Nephron progenitor cell (in vitro differentiated cells): ENCODE measurements at places on chromosomes 3 and 15.
A peak's percentile ranks its signal among the peaks of the same experiment; 100 is the strongest.

DNA sequence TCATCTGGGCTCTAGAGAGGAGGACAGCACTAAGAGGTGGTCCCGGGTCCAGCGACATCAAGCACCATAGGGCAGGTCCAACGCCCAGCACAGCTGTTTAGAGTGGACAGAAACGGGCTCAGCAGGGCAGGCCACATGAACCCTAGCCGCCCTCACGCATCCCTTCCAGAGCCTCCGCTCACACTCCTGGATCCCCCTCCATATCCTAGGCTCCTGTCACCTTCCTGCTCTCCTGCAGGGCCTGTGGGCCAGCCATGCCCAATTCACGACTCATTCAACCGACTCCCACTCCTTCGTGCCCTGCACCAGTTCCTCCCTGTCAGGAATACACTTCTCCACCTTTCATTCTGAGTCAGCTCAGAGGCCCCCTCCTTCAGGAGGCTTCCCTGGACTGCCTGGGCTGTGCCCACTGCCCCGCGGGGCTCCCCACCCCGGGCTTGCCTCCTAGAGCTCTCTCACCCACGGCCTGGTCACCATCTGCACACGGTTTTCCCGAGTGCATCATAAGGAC is 90.2 kb downstream of the LINGO1 start:
- DNase-seq = no peak

- no peak for DNase-seq
Measured at GRCh38 chr3:101861212-101861788, 12.0 kb downstream of the NFKBIZ start.

DNA sequence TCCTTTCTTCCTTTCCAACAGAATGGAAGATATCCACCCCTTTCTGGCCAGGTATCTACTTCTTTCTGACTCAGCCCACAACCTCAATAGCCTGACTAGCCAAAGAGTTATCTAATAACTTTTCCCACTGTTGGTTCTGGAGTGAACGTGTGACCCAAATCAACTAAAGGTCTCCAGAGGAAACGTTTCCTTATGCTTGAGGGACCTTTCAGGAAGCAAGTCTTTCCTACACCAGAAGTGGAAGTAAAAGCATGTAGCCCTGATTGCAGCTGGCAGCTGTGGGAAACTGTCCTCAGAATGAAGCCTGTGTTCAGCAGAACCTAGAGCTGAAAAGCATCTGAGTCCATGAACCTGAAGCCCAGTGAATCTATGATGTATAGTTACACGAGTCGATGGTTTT is 34.7 kb upstream of the PHLDB2 start:
- DNase-seq = no peak

DNA sequence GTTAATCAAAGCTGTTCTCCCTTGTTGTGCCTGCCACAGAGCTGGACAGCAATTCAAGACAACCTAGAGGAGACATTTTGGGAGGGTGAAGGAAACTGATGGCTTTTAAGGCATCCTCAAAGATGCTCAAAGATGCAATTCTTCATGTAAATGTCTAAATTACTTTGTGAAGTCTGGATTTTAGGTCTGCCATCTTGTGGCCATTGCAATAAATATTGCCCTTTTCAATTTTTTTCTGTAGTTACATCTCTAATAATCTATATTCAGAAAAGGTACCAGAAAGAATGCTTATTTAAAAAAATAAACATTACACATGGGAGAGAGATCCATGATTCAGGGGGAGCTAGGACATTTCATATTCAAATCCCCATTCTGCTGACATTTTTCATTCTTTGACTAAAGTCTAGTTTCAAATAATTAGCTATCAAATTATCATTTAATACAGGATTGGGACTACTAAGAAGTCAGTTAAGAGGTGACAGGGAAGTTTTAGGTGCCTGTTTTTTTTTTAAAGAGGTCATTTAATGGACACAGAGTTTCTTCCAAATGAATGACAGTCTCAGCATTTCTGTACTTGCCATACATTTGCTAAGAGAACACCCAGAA is 259.8 kb upstream of the WNT5A start:
- DNase-seq = no peak

DNA sequence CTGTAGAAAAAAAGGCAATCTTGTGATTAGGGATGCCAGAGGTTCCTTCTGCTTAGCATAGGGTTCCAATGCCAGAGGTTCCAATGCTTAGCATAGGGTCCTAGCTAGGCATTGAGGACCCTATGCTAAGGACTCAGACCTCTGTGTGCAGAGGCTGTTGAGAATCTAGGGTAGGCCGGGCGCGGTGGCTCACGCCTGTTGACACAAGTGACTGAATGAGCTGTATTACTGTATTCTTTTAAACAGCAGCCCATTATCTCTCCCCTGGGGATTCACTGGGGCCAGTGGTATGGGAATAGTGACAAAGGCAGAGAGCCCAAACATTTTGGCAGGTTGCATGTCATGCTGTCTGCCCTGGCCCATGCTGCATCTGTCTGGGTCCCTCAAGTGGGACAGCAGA is 16.2 kb downstream of the PAK6 start:
- DNase-seq = no peak

GRCh38 chr3:194865615-194866014 is 179.9 kb downstream of the FAM43A start:
- no peak for DNase-seq

DNA sequence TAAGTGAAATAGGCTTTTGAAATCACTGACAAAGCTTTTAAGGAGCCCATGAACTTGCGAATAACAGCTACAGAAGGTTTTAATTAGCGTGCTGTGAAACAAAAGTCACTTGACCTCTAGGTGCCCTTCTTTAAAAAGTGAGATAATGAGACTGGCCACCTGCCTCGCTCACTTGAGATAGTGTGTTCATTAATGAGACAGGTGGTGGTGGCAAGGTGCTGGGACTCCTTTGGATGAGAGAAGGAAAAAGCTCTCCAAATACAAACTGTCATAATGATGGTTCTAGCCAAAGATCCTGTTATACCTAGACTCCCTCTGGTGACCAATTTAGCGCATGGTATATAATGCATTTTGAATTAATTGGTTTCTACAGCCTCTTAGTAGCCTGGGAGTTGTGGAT is 22.7 kb upstream of the IREB2 start:
- no peak for DNase-seq

GRCh38 chr3:117719316-117719926 is 1009.8 kb downstream of the TUSC7 start:
- peak; percentile 4 for DNase-seq

- DNase-seq = no peak
Measured at GRCh38 chr3:165855581-165855980, 18.4 kb upstream of the BCHE start.

- no peak for DNase-seq
Measured at GRCh38 chr3:150312018-150312657, 96.0 kb upstream of the TSC22D2 start.

DNA sequence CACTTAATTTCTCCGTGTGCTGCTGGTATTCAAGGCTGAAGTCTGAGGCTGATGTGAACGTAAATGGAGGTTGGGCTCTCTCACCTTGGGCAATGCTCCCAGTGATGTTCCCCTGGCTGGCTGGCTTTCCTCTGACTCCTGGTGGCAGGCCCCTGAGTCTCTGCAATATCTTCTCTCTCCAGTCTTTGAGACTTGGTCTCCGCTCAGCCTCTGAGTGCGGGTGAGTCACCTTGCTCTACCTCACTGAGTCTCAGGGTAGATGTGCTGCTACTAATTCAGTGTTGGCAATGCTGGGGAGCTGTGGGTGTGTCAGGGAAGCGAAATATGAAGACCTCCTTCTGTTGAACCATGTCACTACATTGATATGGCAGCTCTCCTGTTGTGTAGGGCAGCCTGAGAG is 31.3 kb upstream of the TRIM59 start:
- DNase-seq = no peak

DNA sequence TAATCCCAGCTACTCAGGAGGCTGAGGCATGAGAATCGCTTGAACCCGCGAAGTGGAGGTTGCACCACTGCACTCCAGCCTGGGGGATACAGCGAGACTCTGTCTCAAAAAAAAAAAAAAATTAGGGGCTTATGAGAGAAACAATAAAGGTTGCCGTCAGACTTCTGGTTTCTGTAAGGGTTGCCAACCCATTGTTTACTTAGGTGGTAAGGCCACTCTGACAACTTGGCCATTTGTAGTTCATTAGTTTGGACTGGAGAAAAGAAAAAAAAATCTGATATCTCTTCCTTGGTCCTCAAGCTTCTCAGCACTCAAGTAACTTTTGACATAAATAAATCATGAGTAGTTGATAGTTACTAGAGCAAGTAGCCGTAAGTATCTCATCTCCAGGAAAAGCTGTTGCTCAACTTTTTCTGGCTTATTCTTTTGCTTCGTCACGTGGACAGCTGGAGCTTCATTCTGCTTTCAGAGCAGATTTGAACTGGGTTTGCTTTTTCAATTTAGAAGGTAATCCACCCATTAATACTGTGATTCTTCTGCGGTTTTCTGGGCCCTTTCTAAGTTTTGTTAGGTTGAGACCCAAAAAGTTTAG is 9.4 kb downstream of the SNX1 start:
- no peak for DNase-seq

- DNase-seq = no peak
Measured at GRCh38 chr3:128508852-128509251, 15.9 kb upstream of the GATA2 start.

- DNase-seq = no peak
Measured at GRCh38 chr3:33833408-33834095, 35.1 kb downstream of the PDCD6IP start.

DNA sequence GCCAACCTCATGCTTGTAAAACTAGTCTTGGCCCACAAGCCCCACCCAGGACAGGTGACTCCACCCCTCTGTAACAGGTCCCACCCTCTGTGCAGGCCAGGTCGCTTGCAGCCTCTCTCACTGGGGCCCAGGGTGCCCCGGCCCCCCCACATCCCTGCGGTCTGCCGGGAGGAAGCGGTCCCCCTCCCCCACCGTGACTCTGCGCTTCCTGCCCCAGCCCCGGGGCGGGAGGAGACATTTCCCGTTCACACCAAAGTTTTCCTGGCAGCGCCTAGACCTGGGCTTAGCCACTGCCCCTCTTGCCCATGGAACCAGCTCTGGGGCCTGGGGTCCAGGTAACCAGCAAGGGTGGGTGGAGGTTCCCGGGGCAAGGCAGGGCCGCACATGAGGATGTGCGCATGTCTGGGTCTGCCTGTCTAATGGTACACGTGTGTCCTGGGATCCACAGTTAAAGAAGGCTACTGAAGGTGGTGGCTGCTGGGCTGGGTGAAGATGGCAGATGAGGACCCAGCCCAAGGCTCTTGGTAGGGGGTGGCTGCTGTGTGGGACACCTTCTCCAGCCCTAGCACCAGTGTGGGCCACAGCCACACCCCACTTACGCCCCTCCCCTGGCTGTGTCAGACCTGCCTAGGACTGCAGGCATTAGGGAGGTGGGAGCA is 8.4 kb downstream of the NBEAL2 start:
- DNase-seq = no peak

DNA sequence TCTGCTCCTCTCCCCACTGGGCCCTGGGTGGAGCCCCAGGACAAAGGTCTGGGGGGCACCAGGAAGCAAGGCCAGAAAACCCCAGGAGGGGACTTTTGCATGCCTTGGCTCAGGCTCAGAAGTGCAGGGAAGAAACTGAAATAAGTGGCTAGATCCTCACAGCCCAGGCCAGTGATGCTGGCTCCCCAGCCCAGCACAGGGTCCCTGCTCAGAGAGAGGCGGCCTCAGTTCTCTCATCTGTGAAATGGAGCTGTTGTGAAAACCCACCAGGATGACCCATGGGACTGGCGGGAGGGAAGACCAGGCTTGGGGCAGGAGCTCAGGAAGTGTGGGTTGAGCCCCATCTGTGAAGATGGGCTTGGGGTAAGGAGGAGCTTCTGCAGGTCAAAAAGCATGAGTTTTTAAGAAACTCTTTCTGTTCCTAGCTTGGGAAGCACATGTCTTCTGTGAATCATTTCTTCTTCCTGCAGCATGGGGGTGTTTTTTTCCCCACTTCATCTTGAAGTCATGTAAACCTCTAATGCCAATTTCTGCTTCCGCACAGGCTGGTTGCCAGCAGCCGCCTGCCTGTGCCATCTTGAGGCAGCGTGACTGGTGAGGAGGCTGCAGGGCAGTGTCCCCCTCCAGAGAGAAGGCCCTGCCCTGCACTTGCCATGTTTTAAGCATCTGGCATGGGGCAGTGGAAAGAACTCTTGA is 118.6 kb downstream of the SMAD6 start:
- DNase-seq = no peak

DNA sequence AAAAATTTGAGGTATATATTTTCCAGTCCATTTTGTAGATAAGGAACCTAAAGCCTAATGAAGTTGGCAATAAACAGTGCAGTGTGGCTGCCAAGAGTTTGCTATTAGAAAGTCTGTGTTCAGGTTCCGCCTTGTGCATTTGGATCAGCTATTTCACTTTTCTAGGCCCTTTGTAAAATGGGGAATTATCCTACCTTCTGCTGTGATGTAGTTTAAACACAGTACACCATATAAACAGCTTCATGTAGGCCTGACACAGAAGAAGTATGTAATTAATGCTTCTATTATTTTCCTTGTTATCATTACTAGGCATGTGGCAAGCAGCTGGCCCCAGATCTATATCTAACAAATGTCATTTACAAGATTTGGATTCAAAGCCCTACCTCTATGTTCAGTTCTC is 456.3 kb downstream of the GABRG3 start:
- no peak for DNase-seq

DNA sequence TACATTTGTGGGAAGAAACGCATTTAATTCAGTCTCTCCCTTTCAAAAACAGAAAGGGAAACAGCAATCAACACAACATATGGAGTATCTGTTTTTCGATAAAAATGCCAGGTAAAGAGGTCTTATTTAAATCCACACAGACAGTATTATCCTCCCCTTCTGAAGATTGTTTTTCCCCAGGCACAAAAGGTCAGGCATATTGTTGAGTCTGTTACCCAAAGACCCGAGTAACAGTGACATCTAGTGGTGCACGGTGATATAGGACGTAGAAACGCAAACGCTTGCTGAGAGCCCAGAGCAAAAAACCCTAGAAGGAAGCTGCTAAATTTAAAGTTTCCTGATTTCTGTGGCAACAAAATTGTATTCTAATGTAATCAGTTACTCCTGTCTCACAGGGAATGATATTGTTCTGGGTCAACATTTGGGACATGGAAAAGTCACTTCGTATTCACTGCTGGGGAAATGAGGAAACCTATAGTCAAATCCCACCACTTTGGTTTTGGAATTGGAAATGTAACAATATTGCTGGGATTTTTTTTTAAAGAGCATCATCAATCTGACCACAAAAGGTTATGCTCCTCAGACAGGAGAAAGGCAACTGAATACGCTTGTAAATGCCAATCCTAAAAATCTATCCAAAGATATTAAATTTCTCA is 312.7 kb upstream of the CCDC54 start:
- DNase-seq = peak; percentile 76

GRCh38 chr15:28956491-28956890 is 70.7 kb downstream of the APBA2 start:
- no peak for DNase-seq

DNA sequence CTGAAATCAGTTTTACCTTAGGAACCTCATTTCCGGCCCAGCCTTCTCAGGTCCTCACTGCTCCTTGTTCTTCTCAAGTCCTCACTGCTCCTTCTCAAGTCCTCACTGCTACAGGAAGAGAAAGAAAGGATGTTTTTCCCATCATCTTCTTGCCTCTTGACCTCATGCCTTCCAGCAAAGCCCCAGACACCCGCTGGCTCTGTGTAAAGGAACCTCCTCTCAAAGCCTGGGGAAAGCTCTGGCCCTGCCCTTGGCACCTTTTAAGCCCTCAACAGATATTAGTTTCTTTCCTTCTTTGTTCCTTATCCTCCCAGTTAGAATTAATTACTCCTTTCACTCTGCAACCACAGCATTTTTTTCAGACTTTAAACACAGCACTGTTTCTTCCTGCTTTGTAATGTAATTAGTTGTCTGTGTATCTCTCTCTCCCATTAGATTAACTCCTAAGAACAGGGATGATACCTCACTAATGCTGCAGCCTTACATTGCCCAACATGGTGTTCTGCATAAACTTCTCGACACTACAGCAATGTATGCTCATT is 4.0 kb upstream of the WDR49 start:
- DNase-seq = no peak
